AG10803 (cell line): ENCODE measurements at places on chromosomes 1 and 21.
A peak's percentile ranks its signal among the peaks of the same experiment; 100 is the strongest.

DNA sequence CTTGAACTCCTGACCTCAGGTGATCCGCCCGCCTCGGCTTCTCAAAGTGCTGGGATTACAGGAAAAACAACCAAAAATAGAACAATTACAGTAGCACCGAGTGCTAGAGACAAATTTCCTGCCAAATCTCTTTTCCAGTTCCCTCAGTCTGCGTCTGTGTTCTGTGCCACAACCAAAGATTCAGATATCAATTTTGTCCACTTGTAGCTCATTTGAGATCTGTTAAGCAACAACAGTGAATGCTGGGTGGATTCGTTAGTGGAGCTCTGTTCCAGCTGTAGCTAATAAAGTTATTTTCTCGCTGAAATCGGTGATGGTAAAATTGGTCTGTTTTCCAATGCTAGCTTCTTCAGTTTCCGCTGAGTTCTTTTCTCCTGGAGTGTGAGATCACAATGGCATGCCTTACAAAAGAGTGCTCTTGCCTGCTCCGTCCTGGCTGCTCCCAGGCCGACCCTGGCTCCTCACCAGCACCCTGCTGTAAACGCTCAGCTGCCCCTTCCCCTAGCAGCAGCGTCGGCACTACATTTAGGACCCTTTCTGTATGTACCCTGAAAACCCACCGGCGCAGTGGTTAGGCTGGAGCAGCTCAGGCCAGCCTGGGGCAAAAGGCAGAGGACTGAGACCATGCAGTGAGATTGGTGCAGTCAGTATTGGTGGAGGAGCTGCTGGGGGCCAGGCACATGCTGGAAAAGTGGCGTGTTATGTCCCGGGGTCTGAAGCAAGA lies 395.4 kb downstream of the KIF26B start:
- peak; percentile 36 for DNase-seq

DNA sequence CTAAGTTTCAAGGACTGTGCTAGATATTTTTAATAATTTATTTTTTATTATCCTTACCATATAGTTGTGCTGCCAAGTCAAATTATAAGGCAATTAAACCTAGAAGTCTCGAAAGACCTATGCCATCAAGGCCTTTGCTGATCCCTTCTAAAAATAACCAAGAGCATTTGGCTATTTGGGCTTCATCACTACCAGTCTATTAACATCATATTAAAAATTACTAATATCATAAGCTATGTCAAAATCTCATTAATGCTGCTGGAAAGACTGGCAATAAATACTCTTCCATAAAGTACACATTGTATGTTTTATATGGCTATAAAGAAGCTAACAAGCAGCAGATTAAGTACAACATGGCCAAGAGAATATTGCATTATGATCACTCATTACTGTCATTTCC lies 43.0 kb upstream of the MUTYH start:
- no peak for DNase-seq

GRCh38 chr1:97929874-97930851 lies 9.3 kb upstream of the DPYD start:
- no peak for DNase-seq

- no peak for DNase-seq
These were observed 164.2 kb downstream of the TTLL7 start for GRCh38 chr1:83834621-83835264.

DNA sequence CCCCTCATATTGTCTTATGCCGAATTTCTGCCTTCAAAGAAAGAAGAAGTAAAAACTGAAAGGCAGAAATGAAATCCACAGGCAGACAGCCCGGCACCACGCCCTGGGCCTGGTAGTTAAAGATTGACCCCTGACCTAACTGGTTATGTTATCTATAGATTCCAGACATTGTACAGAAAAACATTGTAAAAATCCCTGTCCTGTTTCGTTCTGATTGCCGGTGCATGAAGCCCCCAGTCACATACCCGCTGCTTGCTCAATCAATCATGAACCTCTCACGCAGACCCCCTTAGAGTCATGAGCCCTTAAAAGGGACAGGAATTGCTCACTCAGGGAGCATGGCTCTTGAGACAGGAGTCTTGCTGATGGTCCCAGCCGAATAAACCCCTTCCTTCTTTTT lies 49.3 kb downstream of the JMJD4 start:
- DNase-seq: no peak

DNA sequence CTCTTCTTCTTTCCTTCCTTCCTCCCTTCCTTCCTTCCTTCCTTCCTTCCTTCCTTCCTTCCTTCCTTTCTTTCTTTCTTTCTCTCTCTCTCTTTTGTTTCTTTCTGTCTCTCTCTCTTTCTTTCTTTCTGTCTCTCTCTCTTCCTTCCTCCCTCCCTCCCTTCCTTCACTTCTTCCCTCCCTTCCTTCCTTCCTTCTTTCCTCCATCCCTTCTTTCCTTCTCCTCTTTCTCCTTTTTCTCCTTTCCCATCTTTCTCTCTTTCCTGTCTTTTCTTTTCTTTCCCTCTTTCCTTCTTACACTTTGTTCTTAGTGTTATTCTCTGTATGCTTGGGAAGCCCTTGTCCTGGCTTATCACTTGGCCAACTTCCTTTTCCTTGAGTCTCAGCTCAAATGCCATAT lies 72.5 kb upstream of the MPC2 start:
- no peak for DNase-seq

GRCh38 chr1:92990828-92991227 lies 29.6 kb upstream of the DIPK1A start:
- no peak for DNase-seq

- DNase-seq: peak; percentile 10
These were observed 30.6 kb upstream of the INSL5 start for GRCh38 chr1:66831529-66832239.

DNA sequence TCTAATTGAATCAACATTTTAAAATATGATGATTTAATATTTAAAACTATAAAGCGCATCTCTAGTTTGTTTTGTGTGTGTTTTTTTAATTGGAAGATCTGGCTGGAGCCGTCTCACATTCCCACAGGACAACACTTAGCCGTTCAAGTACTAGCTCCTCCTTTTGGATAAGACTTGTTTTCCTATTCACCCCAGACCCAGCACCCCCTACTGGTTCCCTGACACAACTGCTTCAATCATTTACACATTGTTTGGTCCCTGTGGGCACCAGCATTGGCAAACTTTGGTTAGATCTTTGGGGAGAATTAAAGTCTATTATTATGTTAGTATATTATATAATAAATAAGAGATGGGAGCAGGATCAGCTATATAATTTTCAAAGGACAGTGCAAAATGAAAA lies 34.5 kb downstream of the TYW3 start:
- peak; percentile 12 for DNase-seq

DNA sequence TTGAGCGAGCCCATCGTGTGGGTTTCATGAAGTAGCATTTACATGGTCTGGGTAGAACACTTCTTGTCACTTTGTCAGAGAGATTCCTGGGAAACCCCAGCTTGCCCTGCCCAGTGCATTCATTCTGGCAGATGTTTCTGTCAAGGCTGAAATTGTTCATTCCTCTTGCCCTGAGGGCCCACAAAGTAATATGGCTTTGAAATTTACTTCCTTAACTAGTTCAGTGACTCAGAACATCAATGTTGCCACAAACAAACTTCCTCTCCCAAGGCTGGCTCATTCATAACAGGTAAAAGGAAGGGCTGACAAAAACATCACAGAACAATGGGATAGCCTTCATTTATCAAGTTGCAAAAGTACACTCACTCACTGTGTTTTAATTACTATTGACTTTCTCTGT lies 5.0 kb upstream of the KIAA0040 start:
- DNase-seq: no peak

GRCh38 chr1:111272081-111272480 lies 18.6 kb upstream of the CHIA start:
- no peak for DNase-seq
